LoVo (cell line): ENCODE measurements at places on chromosomes 1 and 21.

GRCh38 chr1:74835051-74835450 lies 102.1 kb downstream of the TYW3 start:
- DNase-seq = no peak

GRCh38 chr1:177211231-177211630 lies 40.5 kb downstream of the BRINP2 start:
- DNase-seq = no peak

DNA sequence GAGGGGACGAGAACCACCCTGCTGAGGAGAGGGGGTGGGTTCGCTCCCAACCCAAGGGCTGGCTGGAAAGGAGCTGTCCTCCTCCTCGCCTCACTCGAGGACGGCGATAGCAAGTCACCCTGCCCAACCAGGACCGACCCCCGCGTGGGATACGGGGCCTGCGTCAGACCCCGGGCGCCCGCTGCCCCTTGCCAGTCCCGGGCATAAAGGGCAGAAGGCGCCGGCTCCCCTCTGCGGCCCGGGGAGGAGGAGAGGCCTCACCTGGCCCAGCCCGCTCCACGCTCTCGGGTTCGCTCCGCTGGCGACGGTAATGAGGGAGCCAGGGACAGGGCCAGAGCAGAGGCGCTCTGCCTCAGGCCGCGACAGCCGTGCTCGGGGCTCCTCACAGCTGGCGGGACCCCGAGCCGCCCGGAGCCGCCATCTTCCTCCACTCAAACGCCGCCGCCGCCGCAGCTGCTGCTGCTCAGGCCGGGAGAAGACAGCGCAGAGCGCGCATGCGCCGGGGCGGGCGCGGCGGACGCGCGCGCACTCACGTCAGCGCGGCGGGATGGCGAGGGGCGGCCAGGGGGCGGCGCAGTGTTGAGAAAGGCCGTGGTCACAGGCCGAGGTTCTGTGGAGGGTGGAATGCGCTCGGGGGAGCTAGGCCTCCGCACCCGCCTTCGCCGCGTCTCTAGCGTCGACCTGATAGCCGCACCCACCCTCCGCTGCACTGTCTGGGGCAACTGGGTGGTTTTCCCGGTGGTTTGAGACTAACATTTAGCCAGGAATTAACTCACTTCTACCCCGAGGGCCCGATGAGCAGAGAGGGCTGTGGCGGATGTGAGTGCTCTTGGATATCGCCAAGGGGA lies at the start of gene FBXO42:
FBXO42 (minus strand) TSS at position 487 of the 848 bp plus-strand sequence. CDS start 37,062 bp downstream, outside the sequence.
- DNase-seq = peak; percentile 92

GRCh38 chr1:76595024-76595423 lies 272.3 kb upstream of the ST6GALNAC5 start:
- DNase-seq = peak; percentile 84

DNA sequence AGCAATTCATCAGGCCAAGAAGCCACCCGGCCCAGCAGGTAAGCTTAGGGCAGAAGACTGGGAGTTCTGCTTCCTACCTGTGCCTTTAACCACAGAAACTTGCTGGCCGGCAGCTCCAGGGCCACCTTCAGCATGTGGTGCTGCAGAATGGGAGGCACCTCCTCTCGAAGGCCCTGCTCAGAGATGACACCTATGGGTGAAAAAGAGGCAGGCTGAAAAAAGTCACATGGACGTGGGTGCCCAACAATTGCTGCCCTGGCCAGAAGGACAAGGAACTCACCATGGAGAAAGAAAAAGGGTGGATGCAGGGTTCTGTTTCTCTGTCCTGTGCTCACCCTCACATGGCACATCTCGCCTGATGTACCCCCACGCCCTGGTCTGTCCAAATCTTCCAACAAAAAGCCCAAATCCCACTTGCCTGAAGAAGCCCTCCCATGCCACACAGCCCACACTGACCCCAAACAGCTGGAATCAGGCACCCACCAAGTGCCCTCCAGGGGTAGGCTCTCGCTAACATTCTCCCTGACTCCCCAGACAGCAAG lies 33.0 kb downstream of the URB1 start:
- DNase-seq = no peak
